ENCODE measurements at places on chromosomes 7 and 10. TPM values are rescaled to one million over a fixed set of nuclear protein-coding genes. Genes with fewer than 3 reads are reported as not detected.

The ADRA2A gene
- not detected for total RNA-seq

The LIPJ gene
- 0.08 TPM for total RNA-seq

The PON3 gene
- total RNA-seq, result not detected

The ZNF467 gene
- 0.48 TPM for total RNA-seq

The GPC2 gene
- 13.6 TPM for total RNA-seq

The FFAR4 gene
- not detected for total RNA-seq

The AKR1C3 gene
- 1.2 TPM for total RNA-seq

The GIMAP8 gene
- total RNA-seq, result not detected

The GRID1 gene
- 2.3 TPM for total RNA-seq

The GSTO2 gene
- total RNA-seq, result 22.0 TPM

The RNF32 gene
- total RNA-seq, result 0.75 TPM

The HOXA1 gene
- total RNA-seq, result 2.8 TPM

The CADPS2 gene
- total RNA-seq, result 8.8 TPM

The SPDYE5 gene
- not detected for total RNA-seq

The SLC39A12 gene
- not detected for total RNA-seq

The RNLS gene
- total RNA-seq, result 25.9 TPM

The HPSE2 gene
- total RNA-seq, result not detected

The UBE2D4 gene
- 34.0 TPM for total RNA-seq

The TFPI2 gene
- total RNA-seq, result 33.7 TPM

The MYL10 gene
- total RNA-seq, result not detected

The DKK1 gene
- 4.7 TPM for total RNA-seq

The LRRC61 gene
- total RNA-seq, result 63.4 TPM

The RPEL1 gene
- total RNA-seq, result not detected

The BAIAP2L1 gene
- total RNA-seq, result 32.5 TPM

The PIK3AP1 gene
- 8.9 TPM for total RNA-seq

The SP4 gene
- 14.2 TPM for total RNA-seq

The PDE1C gene
- 2.6 TPM for total RNA-seq

The HHEX gene
- total RNA-seq, result 1.6 TPM

The CCDC172 gene
- total RNA-seq, result not detected

The CABCOCO1 gene
- total RNA-seq, result 0.07 TPM

The OGDHL gene
- 1.7 TPM for total RNA-seq

The FBXL13 gene
- 3.1 TPM for total RNA-seq

The GNGT1 gene
- not detected for total RNA-seq

Data from kidney epithelial cell (primary cell).